ENCODE measurements at places on chromosomes 2 and 18.

GRCh38 chr2:101515477-101515876, 40.6 kb upstream of the RFX8 start:
- no peak for DNase-seq

DNA sequence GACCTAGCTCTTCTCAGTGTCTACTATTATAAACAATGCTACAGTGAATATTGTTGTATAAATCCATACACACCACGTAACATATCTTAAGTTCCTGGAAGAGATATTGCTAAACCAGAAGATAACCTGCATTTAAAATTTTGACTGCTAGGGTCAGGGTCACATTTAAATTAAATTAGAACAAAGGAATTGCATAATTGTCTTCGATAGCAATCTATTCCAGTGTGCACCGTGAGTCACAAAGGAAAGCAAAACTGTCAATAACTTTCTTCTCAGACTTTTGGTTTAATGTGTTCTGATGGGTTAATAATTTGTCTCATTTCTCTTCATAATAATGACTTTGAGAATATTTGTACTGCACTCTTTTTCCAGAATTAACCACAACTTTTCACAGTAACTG, 4.2 kb downstream of the GEN1 start:
- DNase-seq: no peak

DNA sequence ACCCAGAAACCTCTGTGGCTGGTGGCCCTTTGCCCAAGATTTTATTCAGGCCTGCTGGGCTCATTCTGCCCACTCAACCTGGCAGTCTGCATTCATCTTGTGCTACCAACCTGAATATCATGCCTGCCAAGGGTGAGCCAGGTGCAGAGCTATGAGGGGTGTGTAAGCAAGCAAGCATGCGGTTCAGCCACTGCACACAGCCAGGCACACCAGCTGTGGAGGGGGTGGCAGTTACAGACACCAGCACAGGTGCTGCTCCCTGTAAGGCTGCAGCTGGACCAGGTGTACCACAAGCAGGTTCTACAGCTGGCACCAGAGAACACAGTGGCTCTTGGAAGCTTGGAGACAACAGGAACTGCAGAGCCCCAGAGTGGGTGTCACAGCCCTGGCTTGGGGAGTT, 633.2 kb downstream of the FBXO15 start:
- DNase-seq: no peak

GRCh38 chr18:56807901-56808300, 156.7 kb downstream of the WDR7 start:
- DNase-seq: no peak

DNA sequence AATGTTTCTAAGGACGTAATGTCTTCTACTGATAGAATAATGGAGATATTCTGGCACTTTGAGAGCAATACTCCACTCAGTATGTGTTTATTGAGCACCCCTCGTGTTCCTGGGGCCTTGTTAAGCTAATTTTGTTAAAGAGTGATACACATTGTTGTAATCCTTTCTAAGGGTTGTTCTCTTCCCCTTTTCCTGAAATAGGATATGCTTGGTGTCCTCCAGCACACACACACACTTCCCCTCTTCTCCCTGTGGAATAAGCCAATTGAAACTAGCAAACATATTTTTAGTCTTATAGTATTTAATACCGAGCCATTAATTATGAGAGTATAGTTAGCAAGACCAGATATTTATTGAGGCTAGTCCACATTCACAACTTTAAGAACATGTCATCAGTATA, 114.1 kb downstream of the CRIM1 start:
- no peak for DNase-seq

GRCh38 chr2:6148882-6149281, 456.7 kb downstream of the SOX11 start:
- no peak for DNase-seq

DNA sequence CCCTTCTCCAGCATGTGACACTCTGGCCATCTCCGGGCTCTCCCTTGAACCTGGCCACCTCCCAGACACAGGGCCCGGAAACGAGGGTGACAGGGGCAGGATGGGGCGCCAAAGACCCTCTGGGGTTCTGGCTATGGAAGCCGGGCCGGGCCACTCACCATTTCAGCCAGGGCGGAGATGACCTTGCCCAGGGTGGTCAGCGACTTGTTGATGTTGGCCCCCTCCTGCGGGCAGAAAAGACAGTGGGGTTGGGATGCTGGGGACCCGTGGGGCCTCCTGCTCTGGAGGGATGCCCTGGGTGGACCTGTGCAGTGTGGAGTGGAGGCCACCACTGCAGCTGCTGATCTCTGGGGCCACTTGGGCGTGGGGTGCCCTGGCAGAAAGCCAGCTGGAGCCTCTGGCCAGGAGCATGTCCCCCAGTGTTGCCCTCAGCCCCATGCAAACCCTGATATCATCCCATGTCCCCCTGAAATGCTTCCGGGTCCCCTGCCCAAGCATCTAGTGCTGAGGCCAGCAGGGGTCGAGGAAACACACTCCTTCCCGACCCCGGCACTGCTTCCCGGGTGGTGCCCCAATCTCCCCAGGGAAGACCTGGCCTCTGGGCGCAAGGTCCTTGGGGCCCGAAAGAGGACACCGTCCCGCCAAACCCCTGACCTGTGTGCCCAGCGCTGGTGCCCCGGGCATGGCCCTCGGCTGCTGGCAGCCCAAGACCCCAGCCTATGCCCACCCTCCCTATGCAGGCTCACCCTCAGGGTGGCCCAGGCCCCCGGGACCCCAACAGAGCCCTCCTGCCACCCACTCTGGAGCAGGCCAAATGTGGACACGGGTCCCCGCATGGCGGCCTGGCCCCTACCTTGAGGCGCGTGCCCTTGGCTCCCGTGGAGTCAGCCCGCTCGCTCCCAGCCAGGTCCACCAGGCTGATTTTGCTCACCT, 36.9 kb downstream of the KIF1A start:
- no peak for DNase-seq

DNA sequence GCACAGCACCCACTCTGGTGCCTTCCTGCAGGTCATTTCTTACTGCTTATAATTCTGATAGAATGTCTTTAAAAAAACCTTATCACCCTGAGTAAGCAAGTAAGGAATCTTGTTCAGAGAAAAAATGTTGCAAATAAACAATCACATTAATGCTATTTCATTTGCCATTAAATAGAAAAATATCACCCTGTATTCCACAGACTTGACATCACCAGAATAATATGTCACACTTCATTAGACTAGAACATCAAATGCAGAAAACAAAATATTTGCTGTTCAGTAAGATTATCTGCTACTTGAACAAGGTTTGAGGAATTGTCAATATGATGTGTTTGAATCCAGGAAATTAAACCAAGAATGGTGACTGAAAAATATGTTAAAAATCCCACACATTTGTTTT, 236.6 kb upstream of the MMADHC start:
- no peak for DNase-seq

DNA sequence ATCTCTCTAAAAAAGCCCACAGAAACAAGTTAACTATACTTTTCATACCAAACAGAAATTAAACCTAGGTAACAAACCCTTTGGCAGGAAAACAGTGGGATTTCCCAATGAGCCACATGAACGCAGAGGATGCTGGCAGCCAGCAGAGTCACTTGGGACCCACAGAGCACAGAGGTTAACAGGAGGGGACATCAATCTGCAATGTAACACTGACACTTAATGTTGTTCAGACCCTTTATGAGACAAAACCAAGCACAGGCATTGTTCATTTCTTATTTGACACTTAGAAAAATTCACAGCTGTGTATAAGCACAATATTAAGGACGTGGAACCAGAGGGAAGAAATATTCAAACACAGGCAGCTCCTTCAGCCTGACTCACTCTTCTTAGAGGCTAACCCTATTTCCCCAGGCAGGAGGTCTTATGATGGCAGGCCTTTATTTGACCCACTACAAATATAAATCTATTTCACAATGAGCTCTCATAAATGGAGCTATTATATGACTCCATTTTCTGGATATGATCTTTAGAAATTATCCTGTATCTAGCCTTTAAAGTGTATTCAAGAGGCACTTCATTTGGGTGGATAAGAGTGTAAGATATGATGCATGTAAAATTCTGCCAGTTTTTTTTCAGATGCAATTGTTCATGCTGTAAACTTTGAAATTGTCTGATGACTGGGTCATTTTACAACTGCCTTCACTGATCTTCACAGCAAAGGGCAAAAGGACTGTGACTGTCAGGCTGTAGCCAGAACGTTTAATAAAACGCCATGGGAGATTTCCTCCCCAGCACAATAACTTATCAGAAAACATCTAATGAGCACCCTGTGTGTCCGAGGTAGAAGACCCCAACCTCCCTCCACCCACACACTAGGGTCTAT, 132.8 kb upstream of the SATB2 start:
- no peak for DNase-seq

- no peak for DNase-seq
These were observed 18.5 kb downstream of the PLEKHM3 start for GRCh38 chr2:208006833-208007232.

- DNase-seq: no peak
These were observed 188.7 kb downstream of the MBD5 start for GRCh38 chr2:148209603-148210002.

- DNase-seq: peak; percentile 22
These were observed 56.9 kb upstream of the SMAD2 start for GRCh38 chr18:47987388-47987699.

GRCh38 chr2:230781130-230781797, 68.6 kb downstream of the CAB39 start:
- no peak for DNase-seq

GRCh38 chr18:61127714-61128467, 205.3 kb upstream of the CDH20 start:
- DNase-seq: no peak

DNA sequence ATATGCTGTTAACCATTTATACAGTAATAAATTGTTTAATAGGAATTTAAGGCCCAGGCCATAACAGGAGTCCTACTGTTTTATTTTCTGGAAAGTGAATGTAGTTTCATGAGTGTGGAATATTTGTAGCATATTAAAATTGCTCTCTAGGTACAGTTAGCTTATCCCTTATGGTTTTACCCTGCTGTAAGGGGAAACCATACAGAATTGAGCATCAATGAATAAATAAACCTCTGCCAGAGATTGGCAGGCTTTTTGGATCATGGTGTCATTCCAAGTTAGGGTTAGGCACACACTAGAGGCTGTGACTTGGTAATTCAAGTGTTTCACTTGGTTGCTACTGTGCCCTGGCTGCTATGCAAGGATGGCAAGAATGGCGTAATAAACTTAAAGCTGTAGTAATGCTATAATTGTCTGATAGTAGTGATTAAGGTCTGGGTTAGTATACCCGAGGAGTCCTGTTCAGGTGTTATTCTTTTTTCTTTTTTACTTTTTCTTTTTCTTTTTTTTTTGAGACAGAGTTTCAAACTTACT, 30.4 kb downstream of the BMPR2 start:
- DNase-seq: no peak

GRCh38 chr2:64404002-64404731, 49.8 kb upstream of the LGALSL start:
- DNase-seq: no peak

- DNase-seq: no peak
These were observed 337.9 kb upstream of the SLC39A10 start for GRCh38 chr2:195319112-195319460.

GRCh38 chr18:79597831-79598632, 81.6 kb upstream of the CTDP1 start:
- DNase-seq: no peak

DNA sequence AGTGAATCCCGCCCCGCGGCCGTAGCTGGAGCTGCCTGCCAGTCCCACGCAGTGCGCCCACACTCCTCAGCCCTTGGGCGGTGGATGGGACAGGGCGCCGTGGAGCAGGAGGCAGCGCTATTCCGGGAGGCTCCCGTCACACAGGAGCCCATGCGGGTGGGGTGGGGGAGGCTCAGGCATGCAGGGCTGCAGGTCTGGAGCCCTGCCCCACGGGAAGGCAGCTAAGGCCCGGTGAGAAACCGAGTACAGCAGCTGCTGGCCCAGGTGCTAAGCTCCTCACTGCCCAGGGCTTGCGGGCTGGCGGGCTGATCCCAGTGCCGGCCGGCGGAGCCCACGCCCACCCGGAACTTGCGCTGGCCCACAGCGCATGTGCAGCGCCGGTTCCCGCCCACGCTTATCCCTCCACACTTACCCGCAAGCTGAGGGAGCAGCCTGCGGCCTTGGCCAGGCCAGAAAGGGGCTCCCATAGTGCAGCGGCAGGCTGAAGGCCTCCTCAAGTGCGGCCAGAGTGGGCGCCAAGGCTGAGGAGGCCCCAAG, 1152.8 kb upstream of the CELF4 start:
- DNase-seq: no peak

DNA sequence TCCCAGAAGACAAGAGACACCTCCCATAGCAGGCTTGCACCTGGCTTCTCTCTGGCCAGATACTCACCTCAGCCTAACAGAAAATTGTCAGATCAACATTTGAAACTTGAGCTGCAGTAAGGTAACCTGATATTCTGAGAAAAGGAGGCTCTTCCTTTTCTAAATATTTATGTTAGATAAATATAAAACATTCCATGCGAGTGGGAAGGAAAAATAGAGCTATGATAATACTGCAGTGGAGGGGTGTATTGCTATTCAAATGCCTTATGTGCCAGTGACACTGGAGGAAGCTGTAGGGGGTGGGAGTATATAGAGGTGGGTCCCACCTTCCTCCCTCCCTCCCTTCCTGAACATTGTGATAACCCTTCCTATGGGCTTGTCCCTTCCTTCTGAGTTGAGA, 515.5 kb upstream of the CHAC2 start:
- no peak for DNase-seq

GRCh38 chr2:27832396-27832795, 57.8 kb downstream of the RBKS start:
- DNase-seq: peak; percentile 53

GRCh38 chr2:221969087-221969829, 329.5 kb downstream of the PAX3 start:
- peak; percentile 1 for DNase-seq

DNA sequence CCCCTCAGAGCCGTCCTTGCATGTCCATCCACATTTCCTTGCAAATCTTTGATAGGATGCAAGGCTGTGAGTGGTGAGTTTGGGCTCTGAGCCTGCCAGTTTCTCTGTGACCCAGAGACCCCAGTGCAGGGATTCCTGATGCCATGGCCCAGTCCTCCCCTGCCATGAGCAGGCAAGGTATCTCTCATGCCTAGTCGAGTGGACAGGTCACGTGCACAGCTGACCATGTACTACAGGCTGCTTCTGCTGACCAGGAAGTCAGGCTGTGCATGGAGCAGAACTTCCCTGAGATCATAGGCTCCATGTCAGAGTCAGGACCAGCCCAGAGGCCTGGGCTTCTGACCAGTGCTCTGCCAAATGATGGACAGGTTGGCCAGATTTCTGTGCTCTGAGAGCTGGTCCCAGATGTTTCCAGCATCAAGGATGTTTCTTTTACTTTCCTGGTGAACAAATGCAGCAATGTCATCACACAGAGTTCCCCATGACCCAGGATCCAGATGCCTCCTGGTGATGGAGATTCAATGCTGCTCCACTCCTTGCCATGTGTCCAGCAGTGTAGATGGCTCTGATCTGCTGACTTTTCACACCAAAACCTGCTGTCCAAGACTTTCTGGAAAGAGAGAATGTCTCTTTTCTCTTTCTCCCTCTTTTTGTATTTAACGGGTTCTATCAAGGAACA, 321.6 kb upstream of the HS6ST1 start:
- no peak for DNase-seq
